Breast epithelium (tissue), 4 donors: ENCODE measurements at places on chromosomes 4 and X. TPM values are rescaled to one million over a fixed set of nuclear protein-coding genes. Genes with fewer than 3 reads are reported as not detected.

OCIAD2 gene
- total RNA-seq, result 9.2 TPM

HTN1 gene
- total RNA-seq, result not detected

DNA sequence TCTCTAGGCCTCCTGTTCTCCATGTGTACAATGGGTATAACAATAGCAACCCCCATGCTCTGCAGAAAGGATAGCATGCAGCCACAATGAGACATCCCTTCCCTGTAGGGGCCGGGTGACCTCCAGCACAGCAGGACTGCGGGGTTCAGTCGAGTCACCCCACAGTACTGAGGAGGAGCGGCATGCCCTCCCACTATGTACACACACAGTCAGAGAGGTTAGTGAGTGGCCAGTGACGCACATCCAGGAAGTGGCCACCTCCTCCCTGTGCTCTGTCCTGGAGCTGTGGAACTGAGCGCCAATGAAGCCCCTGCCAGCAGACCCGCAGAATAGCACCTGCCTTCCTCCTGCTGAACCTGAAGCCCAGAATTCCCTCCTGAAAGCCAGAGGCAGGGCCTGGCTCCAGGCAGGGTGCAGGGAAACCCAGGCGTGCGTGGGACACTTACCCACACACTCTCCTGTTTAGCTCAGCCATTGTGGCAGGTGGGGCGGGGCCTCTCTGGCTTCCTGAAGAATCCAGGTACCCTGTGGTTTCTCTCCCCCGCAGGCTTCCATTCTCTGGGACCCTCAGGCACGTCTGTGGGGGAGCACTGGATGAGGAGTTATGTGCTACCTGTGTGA lies 50.0 kb downstream of the WFS1 start:
- DNase-seq, result no peak

DNA sequence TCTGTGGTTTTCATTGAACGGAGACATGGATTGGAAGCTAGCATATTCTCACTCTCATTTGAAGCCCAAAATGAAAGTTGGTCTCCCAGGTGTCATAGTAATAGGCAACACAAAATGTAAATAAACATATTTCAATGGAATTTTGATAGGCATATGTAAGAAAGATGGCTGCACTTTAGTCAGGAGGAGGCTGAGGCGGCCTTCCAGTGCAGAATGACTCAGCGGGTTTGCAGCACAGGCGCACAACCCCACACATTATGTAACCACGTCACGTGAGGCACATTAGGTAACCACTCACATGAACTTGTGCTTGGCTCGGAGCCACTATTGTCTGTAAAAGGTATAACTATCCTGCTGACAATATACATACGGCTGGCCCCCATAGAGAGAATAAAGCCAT lies 381.7 kb downstream of the GPAT3 start:
- DNase-seq, result no peak

DNA sequence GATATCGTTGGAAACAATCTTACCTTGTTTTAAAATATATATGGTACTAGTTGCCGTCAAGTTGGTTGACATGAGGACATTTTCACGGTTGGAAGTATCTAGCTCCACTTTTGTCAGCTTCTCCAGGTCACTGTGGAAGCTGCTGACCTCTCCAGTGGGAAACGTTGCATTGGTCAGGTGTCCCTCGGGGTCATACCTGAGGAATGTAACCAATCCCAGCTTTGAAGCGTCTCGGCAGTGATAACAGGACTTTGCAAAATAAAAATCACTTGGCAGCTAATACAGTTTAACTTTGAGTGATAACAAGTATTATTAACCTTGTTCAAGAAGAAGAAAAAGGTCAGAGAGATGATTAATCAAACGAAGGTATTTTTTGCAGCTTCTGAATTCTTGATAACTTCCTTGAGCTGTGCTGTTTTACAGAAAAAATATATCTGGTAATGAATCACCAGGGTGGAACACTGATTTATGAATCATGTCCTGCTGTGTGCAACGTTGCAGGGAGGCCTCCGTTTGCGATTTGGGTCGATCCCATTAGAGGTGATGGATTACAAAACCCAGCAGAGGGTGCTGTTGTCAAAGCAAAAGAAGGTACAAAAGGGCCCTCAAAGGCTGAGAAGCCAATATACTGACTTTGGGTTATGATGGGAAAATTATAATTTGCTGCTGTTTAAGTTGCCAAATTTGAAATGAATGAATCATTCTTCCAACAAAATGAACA lies 60.1 kb downstream of the SH2D1A start:
- DNase-seq, result no peak

- no peak for DNase-seq
Measured at GRCh38 chr4:149897783-149898182, 82.1 kb upstream of the IQCM start.

- DNase-seq, result no peak
Measured at GRCh38 chr4:185112104-185112503, 31.0 kb upstream of the SLC25A4 start.

DNA sequence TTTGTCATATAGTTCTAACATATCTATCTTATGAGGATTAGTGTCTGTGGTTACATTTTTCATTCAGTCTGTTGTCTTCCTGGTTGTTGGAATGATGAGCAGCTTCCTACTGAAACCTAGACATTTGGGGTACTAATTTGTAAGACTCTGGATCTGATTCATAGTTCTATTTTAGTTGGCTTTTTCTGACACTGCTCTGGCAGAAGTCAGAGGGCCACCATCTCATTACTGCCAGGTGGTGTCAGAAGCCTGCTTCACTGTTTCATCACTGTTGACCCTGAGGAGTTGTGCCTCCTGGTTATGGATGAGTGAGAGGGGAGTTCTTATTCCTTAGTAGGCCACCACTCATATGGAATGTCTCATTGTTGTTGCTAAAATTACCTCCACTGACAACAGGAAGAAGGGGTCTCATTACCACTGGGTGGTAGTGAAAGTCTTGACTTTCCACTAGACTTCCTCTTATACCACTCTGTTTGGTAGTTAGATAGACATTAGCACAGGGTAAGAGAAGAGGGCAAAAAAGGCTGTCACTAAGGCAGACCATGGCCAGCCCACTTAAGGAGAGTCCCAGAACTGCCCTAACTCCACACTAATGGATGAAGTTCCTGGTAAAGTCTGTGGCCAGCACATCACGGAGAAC lies 395.2 kb downstream of the SPOCK3 start:
- DNase-seq, result no peak

GRCh38 chrX:13652287-13652793 lies 601 bp upstream of the TCEANC start:
- no peak for DNase-seq

GRCh38 chr4:144589512-144589911 lies 56.4 kb upstream of the HHIP start:
- DNase-seq, result no peak

DNA sequence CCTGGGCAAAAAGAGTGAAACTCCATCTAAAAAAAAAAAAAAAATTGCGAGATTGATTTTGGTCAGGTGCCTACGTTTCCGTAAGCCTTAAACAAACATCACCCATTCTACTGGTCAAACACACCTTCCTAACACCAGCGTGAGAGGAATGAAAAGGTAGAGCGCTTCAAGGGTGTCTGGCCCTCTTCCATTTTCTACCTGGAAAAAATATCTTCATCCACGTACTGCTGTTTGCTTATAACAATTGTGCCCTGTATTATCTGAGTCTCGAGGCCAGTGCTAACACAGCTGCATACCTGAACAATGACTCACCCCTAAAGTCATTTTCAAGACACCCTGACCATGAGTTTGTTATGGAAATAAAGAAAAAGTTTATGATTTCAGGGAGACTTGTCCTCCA lies 13.9 kb downstream of the TMSB4X start:
- DNase-seq, result no peak

GRCh38 chrX:84144281-84144680 lies 43.7 kb downstream of the RPS6KA6 start:
- no peak for DNase-seq

GRCh38 chrX:44306356-44306755 lies 37.1 kb downstream of the EFHC2 start:
- DNase-seq, result no peak
